ENCODE measurements at places on chromosomes 7 and 10.

DNA sequence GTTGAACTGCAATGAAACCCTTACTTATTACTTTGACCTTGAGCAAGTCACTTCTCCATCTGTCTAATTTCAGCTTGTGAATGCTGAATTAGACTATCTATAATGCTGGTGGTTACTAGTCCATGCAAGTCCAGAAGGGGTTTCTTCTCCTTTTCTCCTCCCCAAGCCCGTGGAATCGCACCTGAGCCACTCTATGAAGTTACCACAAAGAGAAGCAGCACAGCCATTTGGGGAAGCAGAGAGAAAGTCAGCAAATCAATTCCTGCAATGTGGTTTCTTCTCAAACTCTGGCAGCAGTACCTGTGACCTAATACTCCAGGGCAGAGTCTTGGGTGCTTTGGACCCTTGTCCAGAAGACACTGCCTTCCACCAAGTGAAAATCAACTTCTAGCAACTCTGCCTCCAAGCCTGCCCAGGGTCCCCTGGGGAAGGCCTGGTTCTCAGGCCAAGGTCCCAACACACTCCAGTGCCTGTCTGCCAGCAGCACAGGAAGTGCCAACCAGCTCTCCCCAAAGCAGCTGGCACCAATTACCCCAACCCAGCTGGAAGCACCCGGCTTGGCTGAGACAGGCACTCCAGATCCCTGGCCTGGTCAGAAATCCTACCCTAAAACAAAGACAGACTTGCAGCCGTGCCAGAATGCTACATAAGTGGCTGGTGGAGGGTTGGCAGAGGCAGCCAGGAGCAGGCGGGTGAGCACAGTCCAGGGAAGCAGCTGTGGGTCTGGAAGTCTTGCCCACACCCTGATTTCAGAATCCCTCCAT lies 200.3 kb downstream of the LSM5 start:
- H3K27me3 ChIP-seq = no peaks in the 10 kb centered on the region
- DNase-seq = no peak
- no peak overlapping the region for H3K27ac ChIP-seq
- no peak overlapping the region for H3K4me3 ChIP-seq
- H3K4me1 ChIP-seq = no peaks in the 10 kb centered on the region

- no peak for DNase-seq
- H3K4me1 ChIP-seq = no peaks in the 10 kb centered on the region
- H3K4me3 ChIP-seq = no peak overlapping the region
Measured at GRCh38 chr10:101601541-101601940, 13.4 kb downstream of the DPCD start.

GRCh38 chr10:122531939-122532338 lies 28.6 kb upstream of the DMBT1 start:
- H3K27ac ChIP-seq = no peak overlapping the region
- no peak for DNase-seq
- no peaks in the 10 kb centered on the region for H3K27me3 ChIP-seq
- H3K4me3 ChIP-seq = no peak overlapping the region

DNA sequence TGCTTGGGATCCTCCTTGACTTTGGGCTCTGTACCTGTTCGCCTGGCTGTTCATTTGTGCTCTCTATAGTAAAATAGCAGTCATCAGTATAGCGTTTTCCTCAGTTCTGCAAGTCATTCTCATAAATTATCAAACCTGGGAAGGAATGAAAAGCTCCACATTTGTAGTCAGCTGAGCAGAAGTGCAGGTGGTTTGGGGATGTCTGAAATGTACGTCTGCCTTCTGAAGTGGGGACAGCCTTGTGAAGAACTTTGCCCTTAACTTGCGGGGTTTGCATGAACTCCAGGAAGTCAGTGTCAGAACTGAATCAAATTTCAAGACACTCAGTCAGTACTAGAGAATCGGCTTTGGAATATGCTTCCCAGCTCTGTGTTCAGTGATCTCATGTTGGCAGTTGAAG lies 358.3 kb upstream of the PRKCQ start:
- H3K27ac ChIP-seq = no peak overlapping the region
- peaks cover 4% of the 10 kb centered on the region for H3K4me1 ChIP-seq
- no peak overlapping the region for H3K4me3 ChIP-seq

- H3K27ac ChIP-seq = no peak overlapping the region
- H3K36me3 ChIP-seq = peaks cover 12% of the 10 kb centered on the region
- no peaks in the 10 kb centered on the region for H3K27me3 ChIP-seq
- H3K4me3 ChIP-seq = no peak overlapping the region
- DNase-seq = no peak
- peaks cover 6% of the 10 kb centered on the region for H3K4me1 ChIP-seq
Measured at GRCh38 chr10:27512548-27512947, 8.4 kb downstream of the RAB18 start.

DNA sequence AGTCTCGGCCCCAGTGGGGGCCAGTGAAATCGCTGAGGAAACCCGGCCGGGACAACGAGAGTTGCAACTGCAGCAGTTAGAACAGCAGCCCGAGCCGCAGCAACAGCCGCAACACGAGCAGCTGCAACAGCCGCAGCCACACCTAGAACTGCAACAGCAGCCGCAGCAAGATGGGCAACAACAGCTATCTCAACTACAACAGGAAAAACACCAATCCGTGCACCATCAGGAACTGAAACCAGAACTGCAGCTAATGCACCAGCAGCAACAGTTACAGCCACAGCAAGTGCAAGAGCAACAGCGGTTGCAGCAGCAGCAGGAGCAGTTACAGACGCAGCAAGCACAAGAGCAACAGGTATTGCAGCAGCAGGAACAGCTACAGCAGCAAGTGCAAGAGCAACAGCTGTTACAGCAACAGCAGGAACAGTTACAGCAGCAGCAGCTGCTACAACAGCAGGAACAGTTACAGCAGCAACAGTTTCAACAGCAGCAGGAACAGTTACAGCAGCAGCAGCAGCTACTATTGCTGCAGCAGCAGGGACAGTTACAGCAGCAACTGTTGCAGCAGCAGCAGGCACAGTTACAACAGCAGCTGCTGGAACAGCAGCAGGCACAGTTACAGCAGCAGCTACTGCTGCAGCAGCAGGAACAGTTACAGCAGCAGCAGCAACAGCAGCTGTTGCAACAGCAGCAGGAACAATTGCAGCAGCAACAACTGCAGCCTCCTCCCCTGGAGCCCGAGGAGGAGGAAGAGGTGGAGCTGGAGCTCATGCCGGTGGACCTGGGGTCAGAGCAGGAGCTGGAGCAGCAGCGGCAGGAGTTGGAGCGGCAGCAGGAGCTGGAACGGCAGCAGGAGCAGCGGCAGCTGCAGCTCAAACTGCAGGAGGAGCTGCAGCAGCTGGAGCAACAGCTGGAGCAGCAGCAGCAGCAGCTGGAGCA lies 6.1 kb downstream of the ZNF853 start:
- H3K4me3 ChIP-seq = no peak overlapping the region
- H3K4me1 ChIP-seq = peaks cover 3% of the 10 kb centered on the region
- H3K27ac ChIP-seq = no peak overlapping the region
- DNase-seq = no peak
- no peaks in the 10 kb centered on the region for H3K27me3 ChIP-seq

- no peak overlapping the region for H3K4me3 ChIP-seq
- no peak overlapping the region for H3K27ac ChIP-seq
- no peaks in the 10 kb centered on the region for H3K27me3 ChIP-seq
- peak; percentile 10 for DNase-seq
Measured at GRCh38 chr10:49512121-49512809, 26.7 kb downstream of the ERCC6 start.

DNA sequence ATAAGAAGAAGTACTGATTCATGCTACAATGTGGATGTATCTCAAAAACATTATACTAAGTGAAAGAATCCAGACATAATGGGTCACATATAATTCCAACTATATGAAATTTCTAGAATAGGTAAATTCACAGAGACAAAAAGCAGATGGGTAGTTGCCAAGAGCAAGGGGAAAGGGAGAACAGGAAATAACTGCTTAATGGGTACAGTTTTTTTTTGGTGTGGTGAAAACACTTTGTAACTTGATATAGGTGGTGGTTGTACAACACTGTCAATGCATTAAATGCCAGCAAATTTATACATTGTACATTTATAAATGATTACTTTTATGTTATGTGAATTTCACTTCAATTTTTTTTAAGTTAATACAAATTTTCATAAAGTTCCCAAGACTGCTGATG lies 19.4 kb upstream of the LRRN3 start:
- H3K27me3 ChIP-seq = no peaks in the 10 kb centered on the region
- no peak overlapping the region for H3K27ac ChIP-seq
- no peaks in the 10 kb centered on the region for H3K36me3 ChIP-seq

GRCh38 chr7:95213148-95213547 lies 111.2 kb downstream of the PON1 start:
- no peak overlapping the region for H3K4me3 ChIP-seq
- H3K4me1 ChIP-seq = no peaks in the 10 kb centered on the region
- DNase-seq = peak; percentile 97
- H3K27me3 ChIP-seq = no peaks in the 10 kb centered on the region
- H3K27ac ChIP-seq = no peak overlapping the region
- H3K36me3 ChIP-seq = no peaks in the 10 kb centered on the region

- no peaks in the 10 kb centered on the region for H3K36me3 ChIP-seq
- H3K27ac ChIP-seq = no peak overlapping the region
- peaks cover 20% of the 10 kb centered on the region for H3K4me1 ChIP-seq
- H3K4me3 ChIP-seq = no peak overlapping the region
- H3K27me3 ChIP-seq = no peaks in the 10 kb centered on the region
- no peak for DNase-seq
Measured at GRCh38 chr7:151006590-151007300, 15.9 kb downstream of the NOS3 start.

- no peak overlapping the region for H3K27ac ChIP-seq
- no peak overlapping the region for H3K4me3 ChIP-seq
- H3K36me3 ChIP-seq = no peaks in the 10 kb centered on the region
- no peaks in the 10 kb centered on the region for H3K27me3 ChIP-seq
Measured at GRCh38 chr10:7610651-7611389, 55.9 kb downstream of the ITIH5 start.

DNA sequence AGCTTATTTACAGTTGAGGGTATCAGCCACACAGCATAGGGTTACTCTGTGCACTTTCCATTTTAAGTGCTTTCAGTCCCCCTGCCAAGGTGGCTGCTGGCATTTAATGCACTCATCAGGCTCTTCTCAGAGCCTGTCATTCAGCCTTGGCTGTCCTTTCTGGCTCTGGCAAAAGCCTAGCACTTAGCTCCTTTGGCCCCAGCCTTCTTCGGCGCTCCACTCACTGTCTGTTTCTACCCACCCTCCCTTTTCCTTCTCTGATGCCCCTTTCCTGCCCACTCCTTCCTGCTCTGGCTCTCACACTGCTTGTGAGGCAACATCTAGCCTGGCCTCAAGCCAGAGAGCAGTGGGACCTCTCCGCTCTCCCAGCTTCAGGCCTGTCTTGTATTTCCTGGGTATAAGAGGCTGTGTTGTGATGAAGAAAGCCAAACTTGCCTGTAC lies 60.2 kb downstream of the WIPF3 start:
- H3K27me3 ChIP-seq = no peaks in the 10 kb centered on the region
- DNase-seq = no peak
- no peaks in the 10 kb centered on the region for H3K36me3 ChIP-seq
- no peak overlapping the region for H3K27ac ChIP-seq
- no peak overlapping the region for H3K4me3 ChIP-seq

DNA sequence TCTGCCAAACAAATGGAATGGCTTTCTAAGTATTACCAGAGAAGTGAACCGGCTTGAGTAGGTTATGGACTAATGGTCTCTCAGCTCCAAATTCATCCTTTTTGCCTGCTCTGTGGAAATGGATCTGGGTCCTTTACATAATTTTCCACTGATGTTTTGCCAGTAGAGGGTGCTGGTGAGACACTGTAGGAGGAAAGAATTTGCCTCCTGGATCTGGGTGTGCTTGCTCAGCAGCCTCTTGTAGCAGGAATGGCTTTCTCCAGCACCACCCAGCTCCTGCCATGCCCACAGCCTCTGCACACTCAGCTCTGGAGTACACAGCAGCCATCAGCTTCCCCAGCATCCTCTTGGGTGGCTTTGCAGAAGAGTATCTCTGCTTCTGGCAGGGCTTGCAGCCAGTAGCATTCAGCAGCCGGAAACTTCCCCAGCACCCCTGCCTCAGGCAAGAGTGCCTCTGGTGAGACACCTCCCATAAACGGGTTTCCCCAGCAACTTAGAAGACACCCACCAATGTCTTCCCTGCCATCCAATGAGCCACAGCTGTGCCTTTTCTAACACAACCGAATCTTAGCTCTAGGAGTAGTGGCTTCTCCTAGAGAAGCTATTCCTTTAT lies 235.0 kb upstream of the PLPP4 start:
- DNase-seq = peak; percentile 52
- no peaks in the 10 kb centered on the region for H3K4me1 ChIP-seq
- no peak overlapping the region for H3K4me3 ChIP-seq
- H3K36me3 ChIP-seq = no peaks in the 10 kb centered on the region
- H3K27me3 ChIP-seq = no peaks in the 10 kb centered on the region

DNA sequence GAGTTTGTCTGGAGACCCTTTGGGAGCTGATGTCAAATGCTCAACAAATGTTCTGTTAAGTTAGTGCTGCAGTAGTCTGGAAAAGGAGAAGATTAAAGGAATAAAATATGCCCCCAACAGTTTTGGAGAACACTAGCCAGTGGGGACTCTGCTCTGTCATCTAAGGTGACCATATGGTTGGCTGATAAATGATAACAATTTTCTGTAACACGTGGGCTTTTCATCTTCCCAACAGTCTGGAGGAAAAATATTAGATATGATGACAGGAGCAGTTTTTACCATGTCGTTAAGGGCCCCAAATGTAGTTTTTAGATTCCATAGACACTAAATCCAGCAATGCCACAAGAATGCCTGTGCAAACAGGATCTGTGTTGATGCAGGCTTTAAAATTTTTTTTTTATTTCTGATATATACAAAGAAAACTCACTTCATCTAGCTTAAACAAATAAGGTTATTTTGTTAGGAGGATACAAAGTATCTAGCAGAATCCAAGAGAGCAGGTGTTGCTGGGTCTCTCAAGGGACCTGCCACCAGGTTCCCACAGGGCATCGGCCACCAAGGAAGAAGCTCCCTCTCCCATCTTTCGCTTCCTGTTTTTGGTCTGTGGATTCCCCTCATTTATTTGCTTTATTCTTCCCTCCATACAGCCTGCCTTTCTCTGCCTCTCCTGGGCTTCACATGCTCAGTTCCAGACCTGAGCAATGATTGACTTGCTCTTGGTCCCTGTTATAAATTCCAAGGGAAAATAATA lies 6.2 kb upstream of the CFAP58 start:
- no peaks in the 10 kb centered on the region for H3K27me3 ChIP-seq
- DNase-seq = no peak
- no peak overlapping the region for H3K4me3 ChIP-seq
- H3K27ac ChIP-seq = no peak overlapping the region

GRCh38 chr10:19532411-19532810 lies 283.8 kb upstream of the PLXDC2 start:
- H3K4me3 ChIP-seq = no peak overlapping the region
- no peaks in the 10 kb centered on the region for H3K4me1 ChIP-seq
- H3K27ac ChIP-seq = no peak overlapping the region
- no peaks in the 10 kb centered on the region for H3K27me3 ChIP-seq

GRCh38 chr7:45978731-45979211 lies 57.7 kb upstream of the IGFBP3 start:
- no peak overlapping the region for H3K4me3 ChIP-seq
- peaks cover 26% of the 10 kb centered on the region for H3K4me1 ChIP-seq
- DNase-seq = no peak
- H3K36me3 ChIP-seq = no peaks in the 10 kb centered on the region
- no peaks in the 10 kb centered on the region for H3K27me3 ChIP-seq

DNA sequence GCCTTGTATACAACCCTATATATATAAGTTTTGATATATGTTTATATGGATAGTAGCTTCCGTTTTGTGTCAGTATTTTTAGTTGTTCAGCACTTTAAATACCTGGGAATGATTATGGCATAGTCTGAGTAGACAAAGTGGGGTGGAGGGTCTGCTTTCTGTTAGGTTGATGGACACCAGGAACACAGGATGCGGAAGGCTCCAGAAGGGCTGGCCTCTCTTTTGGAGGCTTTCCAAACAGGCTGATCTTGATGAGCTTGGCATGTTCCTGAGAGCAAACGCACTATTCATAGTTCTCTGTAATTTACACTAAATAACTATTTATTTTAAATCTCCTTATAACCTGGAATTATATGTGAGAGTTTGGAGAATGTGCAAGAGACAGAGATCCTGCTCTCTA lies 12.7 kb downstream of the AKR1E2 start:
- H3K27me3 ChIP-seq = no peaks in the 10 kb centered on the region
- no peak for DNase-seq
- no peak overlapping the region for H3K27ac ChIP-seq
